ENCODE measurements at places on chromosomes 4 and X.

- no peak for DNase-seq
These were observed 43.7 kb upstream of the STOX2 start for GRCh38 chr4:183861426-183861825.

DNA sequence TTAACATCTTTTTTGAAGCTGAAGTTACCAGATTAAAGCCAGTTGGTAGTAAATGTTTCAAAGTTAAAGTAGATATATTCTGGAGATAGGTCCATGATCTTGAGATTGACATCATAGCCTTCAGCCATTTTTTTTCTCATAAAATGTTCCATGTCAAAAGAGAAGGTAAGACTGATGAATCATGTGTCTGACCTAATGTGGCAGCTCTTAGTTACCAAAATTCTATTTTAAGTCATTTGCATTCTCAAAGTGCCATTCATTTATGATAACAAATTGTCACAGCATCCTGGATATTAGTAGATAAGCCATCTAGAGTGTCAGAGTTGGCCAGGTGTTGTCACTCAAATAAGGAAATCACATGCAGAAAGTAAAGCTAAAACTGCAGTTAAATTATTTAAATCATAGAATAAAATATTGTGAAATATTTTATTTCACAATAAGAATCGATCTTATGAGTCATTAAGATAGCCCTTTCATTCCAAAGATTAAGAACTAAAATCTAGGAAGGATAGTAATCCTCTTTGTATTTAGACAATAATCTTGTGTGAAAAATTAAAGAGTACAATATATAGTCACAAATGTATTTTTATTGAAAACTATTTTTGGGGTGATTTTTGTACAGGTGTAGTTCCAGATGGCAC, 65.7 kb upstream of the ADAD1 start:
- no peak for DNase-seq

GRCh38 chr4:75251547-75251946, 262.7 kb downstream of the RCHY1 start:
- DNase-seq: no peak

DNA sequence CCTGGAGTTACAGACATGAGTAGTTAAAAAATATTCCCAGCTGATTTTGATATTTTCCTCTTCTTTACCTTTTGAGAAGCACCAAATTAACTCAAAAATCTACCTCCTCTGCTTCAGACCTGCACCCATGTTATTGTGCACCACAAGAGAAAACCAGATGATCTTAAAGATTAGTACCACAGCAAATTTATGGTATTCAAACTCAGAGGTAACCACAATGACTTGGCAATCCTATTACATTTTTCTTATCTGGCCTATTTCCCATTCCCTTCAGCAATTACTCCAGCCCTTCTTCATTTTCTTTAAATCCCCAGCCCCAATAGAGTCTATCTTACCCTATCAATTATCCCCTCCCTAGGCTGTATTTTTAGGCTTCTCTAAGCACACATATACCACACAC, 535.1 kb downstream of the FAT4 start:
- peak; percentile 63 for DNase-seq

DNA sequence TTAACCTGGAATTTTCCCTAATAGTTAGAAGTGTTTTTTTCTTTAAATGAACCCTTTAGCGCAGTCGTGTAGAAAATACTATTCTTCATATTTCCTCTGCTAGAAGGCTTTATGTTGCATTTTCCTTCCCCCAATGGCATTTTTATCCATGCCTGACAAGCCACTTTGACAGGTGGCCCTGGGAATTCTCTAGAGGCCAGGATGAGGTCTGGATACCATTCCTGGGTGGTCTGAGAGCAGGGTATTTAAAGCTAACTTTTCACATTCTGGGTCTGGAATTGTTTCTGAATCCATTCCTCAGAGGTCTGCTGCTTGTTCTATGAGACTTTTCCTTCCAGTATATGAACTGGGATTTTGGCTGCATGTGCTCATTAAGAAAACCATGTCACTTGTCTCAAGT, 31.2 kb upstream of the PDGFRA start:
- DNase-seq: no peak

DNA sequence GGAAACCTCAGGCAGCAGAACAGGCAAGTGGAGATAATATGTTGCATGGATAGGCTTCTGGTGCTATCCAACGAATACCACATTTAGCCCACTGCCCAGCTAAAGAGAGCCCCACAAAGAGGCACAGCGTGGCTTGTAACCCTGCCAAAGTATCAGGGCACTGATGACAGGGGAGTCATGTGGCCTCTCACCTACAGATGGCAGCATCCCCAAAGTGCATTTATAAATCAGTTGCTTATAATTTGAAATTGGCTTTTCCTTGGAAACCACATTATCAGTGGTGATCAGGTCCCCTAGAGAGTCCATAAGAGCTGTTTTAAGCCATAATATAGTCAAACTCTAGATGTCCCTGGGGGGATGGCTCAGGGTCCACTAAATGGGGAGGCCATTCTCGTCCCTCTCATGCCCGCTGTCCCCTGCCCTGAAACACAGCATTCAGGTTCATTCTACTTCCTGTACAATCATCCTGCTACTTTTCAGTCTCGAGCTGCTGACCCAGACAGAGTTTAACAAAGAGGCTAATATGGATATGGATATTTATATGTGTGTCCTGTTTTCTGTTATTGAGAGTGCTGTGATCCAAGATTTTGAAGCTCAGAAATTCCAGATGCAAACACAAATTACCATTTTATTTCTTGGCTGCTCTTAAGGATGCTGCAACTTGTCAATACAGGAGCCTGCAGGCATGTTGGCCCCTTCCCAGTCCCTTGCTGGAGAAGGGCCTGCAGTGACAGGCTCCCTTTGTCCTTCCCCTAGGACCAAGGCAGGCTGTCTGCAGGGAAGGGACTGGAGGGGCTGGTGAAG, 28.5 kb downstream of the SRPX start:
- peak; percentile 12 for DNase-seq

DNA sequence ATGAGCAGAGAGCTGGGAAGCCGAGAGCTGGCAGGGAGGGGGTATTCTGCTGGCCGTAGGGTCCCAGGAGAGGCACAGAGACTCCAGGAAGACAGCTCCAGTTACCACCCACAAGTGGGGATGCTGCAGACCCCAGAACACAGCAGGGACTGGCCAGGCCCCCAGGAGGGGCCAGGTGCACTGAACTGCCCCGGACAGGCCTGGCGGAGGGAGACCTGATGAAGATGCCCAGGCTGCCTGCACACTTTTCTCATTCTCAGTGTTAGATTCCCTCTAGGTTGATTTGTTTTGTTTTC, 110.8 kb downstream of the CPZ start:
- DNase-seq: no peak

DNA sequence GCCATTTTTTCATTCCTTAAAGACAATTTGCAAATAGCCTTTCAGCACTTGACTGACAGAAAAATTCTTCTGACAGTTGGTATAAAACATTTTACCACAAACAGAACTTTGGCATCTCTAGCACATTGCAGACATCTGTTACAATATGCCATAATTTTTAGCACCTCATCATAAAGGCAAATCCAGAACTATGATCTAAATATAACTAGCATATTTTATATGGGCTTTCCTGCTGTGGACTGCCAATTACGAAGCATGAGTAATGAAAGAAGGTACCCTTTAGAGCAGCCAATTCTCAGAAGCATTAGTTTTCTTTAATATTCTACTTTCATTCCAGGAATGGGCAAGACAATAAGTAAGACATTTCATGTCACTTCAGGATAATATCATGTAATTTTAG, 647.4 kb upstream of the GALNT7 start:
- DNase-seq: no peak

DNA sequence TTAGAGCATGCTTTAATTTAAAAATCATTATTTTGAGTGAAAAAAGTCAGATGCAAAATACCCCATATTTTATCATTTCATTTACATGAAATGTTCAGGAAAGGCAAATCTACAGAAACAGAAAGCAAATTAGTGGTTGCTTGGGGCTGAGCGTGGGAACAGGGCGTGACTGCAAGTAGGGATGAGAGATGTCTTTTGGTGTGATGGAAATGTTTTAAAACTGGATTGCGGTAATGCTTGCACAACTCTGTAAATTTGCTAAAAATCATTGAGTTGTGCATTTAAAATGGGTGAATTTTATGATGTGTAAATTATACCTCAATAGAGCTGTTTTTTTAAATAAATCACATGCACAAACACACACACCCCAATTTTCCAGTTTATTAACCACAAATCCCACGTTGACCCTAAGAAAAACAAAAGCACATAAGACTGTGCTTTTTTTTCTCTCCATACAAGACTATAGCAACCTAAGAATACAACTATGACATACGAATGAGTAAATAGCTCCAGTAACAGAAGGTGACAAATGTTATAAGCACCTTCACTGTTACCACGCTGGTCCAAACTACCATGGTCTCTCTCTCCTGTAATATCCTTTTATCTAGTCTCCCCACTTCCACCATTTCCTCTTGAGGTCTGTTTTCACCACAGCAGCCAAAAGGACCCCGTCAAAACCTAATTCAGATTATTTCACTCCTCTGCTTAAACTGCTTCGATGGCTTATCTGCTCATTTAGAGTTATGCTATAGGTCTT, 37.2 kb downstream of the FRMD7 start:
- no peak for DNase-seq

DNA sequence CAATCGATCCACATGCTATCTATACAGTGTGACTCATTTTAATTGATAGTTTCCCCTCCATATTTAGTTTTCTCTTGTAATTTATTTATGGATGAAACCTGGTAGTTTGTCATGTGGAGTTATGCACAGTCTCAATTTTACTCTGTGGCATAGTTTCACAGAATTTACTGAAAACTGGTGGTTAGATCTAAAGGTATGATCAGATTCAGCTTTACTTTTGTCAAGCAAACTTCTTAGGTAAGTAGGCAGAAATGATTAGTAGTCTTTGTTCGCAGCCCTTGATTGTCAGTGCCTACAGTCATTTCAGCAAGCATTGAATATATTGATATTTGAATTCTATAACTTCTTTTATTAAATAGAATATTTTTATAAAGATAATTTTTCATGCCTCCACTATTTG, 2.5 kb downstream of the ADD1 start:
- no peak for DNase-seq

DNA sequence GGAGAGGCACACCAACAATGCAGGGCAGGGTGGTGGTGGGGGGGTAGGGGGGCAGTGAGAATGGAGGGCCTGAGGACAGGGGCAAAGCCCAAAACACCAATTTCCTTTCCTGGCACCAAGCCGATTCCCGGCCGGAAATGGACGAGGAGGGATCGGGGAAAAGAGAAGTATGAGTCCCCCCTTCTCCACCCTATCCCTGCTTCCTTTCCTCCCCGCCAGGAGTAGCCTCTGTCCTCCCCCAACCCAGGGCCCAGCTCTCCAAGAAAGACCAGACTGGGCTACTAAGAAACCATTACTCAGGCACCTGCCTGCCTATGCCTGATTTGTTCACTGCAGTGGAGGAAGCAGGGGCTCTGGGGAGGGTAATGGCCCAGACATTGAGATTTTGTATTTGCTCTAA, 402 bp downstream of the CCDC120 start:
- no peak for DNase-seq

GRCh38 chrX:134171661-134172587, 65.1 kb upstream of the CCDC160 start:
- no peak for DNase-seq

DNA sequence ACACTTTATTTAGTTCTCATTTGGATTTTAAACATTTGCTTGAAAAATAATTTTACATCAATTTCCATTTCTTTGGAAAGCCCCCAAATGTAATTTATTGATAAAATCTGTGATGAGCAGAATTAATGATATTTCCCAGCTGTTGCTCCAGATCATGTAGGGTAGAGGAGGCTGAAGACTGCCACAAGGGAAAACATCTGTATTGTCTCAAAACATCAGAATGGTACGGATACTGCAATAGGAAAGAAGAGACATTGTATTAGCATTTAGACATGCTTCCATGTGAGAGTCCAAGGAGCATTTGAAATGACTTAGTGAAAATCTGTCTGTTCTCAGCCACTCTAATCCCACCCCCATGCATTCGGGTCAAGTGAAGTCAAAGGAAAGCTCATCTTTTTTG, 14.4 kb downstream of the ADH1A start:
- no peak for DNase-seq

DNA sequence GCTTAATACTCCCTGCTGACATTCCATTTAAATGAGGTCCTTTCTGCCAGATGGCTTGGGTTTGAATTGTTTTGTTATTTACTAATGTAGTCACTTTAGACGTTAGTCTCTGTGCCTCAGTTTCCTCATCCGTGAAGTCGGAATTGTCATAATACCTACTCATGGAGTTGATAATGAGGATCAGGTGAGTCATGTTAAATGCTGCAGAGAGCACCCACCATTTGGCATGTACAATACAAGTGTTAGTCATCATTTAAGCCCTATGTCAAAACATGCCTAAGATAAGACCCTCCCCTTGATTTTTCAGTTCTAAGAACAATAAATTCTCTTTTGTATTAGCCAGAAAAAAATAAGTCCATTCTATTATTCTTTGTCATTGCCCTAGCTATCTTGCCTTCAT, 534.8 kb upstream of the HTR2C start:
- no peak for DNase-seq

DNA sequence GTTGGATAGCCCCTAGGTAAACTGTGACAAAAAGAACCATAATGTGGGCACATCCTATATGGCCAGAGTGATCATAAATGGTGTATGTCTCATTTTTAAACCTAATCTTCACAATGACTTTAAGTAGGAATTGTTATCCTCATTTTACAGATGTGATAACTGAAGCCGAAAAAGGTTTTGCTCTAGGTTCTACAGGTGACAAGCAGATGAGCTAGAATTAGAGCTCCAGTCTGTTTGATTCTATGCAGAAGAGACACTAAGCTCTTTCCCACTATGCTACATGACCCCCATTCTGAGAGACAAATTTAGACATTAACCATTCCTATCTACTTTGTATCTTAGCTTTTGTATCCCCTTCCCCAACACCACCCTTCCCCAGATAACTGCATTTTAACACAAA, 2.0 kb downstream of the AREG start:
- DNase-seq: no peak

DNA sequence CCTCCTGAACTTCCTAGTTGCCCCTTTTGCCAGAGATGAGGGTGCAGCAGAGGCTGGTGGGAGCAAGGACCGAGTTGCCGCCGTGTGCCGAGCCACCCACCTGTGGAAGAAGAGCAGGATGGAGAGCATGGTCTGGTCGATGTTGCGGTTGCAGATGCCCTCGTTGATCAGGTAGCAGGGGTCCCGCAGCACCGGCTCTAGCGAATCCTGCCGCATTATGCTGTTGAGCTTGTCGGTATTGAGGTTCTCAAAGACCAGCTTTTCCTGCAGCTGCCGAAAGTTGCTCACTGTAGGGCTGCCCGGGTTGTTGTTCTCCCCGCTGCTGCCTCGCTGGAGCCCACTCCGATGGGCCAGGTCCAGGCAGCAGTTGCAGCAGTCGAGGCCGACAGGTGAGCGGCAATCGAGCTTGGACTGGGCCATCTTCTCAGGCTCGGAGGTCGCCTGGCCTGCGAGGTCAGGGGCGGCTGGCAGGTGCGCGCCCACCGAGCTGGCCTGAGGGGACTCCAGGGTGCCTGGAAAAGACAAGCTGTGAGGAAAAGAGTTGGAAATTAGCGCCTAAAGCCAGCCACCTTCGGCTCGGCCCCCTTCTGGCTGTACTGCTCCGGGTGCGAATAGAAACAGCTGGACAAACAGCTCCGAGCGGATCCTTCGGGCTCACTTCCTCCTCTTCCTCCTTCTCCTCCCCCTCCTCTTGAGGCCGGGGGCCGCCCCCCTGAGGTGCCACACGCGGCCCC, 420 bp downstream of the TSC22D3 start:
- DNase-seq: no peak

- DNase-seq: no peak
These were observed 272.8 kb upstream of the TENM3 start for GRCh38 chr4:181970366-181970765.

All from AG08395 (cell line).